PC-3 (cell line): ENCODE measurements at places on chromosomes 1 and 21. TPM values are rescaled to one million over a fixed set of nuclear protein-coding genes. Genes with fewer than 3 reads are reported as not detected.

DNA sequence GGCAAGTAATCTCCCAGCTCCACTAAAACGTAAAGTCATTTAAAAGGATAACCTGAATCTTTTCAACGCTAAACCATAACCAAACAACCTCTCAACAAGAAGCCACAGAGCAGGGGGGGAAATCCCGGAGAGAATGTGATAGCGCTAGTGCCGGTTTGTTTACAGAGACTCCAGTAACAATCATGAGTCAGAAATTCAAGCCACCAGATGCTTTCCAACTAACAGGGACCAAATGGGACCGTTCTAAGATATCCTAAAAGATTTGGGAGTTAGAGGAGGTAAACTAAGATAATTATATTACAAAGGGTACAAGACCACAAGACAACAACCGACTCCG lies 825 bp downstream of the DCAF8 start:
- H3K27me3 ChIP-seq, result no peaks in the 10 kb centered on the region
- peak overlapping the region; percentile 90 for H3K4me3 ChIP-seq
- H3K36me3 ChIP-seq, result peaks cover 6% of the 10 kb centered on the region; the same call in 1 of the 2 replicates
- peaks cover 46% of the 10 kb centered on the region for H3K4me1 ChIP-seq
- DNase-seq, result peak; percentile 89

The S100A7A gene
- total RNA-seq, result not detected in 2 replicates

DNA sequence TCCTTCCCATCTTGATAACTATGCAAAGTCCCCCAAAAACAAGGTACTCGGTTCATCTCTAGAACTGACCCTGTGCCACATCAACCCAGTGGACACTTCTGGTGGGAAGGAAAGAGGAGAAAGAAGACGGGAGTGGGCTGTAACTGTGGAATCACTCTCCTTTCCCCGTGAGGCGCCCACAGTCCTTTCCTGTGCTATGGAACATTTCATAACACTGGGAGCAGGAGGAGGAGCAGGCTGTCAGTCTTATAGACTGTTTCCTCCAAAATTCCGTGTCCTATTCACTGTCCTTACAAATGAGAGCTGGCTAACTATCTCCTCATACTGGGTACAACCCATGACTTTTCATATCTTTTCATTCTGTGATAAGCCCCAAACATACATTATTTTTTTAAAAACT lies 40.7 kb downstream of the PLEKHA6 start:
- H3K4me1 ChIP-seq, result peaks cover 49% of the 10 kb centered on the region
- no peaks in the 10 kb centered on the region for H3K27me3 ChIP-seq
- peaks cover 7% of the 10 kb centered on the region; the same call in 1 of the 2 replicates for H3K36me3 ChIP-seq
- H3K4me3 ChIP-seq, result peak overlapping the region; percentile 18; the same call in 1 of the 2 replicates
- DNase-seq, result no peak
- peak overlapping the region; percentile 64 for H3K27ac ChIP-seq

The GJA9 gene
- 0.35 TPM in 1 of 2 replicates, not detected in the other for total RNA-seq

The KDF1 gene
- 21.7 and 22.9 TPM in 2 replicates for total RNA-seq
